Spinal cord (tissue), 10 donors: ENCODE measurements at places on chromosomes 12 and 14. TPM values are rescaled to one million over a fixed set of nuclear protein-coding genes. Genes with fewer than 3 reads are reported as not detected.

The ULK1 gene
- 38.5 TPM for polyA plus RNA-seq

The NPFF gene
- 7.7 TPM for polyA plus RNA-seq

The HOXC6 gene
- polyA plus RNA-seq = 114 TPM

The HOXC12 gene
- not detected for polyA plus RNA-seq

The IPO8 gene
- 40.4 TPM for polyA plus RNA-seq

The PPP4R4 gene
- 10.8 TPM for polyA plus RNA-seq

The P2RX2 gene
- polyA plus RNA-seq = 0.38 TPM

The TEX22 gene
- polyA plus RNA-seq = 2.8 TPM

The GLS2 gene
- 10.8 TPM for polyA plus RNA-seq
